GM23338 (cell line): ENCODE measurements at places on chromosomes 6 and 20.
A peak's percentile ranks its signal among the peaks of the same experiment; 100 is the strongest.

- DNase-seq, result no peak
Observed at GRCh38 chr6:44266347-44266746, 996 bp upstream of the NFKBIE start.

DNA sequence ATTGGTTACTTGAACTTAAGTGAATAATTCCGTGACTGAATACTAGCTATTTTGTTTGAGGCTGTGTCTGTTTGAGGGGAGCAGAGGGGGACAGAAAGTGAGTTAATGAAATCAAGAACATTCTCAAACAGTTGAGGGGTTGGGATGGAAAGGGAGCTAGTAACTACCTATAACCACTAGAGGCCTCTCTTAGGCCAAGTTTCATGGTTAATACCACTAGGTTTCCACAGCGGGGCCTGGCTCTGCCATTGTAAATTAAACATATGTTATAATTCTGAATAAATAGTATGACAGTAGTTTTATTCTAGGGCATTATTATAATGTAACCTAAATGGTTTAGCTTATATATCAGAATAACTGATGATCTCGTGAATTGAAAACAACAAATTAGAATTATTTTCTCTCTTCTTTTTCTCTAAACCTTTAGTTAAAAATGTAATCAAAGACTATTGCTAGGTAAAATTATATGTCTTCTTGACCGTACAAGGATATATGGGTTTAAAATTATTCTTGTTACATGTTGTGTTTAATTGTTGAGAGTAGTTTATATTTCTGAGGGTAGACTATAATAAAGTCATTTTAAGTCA is 108.1 kb downstream of the BCKDHB start:
- peak; percentile 82 for DNase-seq

DNA sequence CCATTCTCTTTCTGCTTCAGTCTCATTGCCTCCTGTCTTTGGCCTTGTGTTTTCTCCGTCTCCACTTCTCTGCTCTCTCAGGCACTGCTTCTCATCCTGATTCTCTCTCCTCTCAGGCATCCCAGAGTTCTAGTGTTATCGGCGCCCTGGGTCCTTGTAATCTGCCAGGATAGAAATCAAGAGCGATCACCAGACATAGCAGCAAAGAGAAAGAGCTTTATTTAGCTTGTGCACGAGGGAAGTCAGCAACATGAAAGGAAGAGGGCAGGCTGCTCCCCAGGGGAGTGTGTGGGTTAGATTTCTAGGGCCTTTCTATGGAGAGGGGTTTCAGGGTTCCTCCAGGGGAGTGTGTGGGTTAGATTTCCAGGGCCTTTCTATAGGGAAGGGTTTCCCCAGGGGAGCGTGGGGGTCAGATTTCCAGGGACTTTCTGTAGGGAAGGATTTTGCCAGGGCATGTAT is 32.5 kb downstream of the SUN5 start:
- DNase-seq, result no peak

GRCh38 chr20:3407771-3408637 is 535 bp upstream of the DNAAF9 start:
- DNase-seq, result peak; percentile 80

GRCh38 chr20:46349035-46349741 is 40.9 kb upstream of the CDH22 start:
- DNase-seq, result peak; percentile 87

DNA sequence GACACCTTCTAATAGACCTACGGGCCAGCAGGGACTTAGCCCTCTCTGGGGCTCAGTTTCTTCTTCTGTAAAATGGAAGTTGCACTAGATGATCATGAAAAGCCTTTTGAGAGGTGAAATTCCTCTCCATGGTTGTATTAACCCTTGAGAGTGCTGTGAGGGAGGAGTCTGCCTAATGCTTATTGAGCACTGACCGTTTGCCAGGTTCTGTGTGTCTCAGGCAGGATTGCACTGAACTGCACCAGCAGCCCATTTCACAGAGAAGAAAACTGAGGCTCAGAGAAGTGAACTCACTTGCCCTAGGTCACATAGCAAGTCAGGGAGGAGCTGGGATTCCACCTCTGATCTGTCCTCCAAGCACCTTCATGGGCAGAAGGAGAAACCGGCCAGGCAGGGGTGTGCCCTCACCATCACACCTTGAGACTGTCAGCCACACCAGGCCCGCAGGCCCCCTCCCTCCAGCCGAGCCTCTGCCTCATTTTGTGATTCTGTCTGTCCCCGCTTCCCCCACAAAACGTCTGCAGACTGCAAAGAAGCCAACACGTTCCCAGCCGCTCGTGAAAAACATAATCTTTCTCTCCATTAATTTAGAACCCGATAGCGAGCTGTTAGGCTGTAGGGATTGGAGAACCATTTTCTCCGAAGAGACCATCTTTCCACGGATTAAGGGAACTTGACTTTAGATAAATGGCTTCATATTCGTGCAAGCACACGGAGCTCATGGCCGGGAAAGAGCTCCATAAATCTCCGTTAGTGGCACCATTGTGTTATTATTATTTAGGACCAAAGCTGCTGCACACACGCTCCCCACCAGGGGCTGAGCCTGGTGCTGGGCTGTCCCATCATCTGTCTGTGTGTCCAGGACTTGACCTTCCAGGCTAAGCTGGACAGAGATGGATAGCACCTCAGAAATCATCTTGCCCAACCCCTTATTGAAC is 46.0 kb downstream of the KIAA1755 start:
- DNase-seq, result no peak

DNA sequence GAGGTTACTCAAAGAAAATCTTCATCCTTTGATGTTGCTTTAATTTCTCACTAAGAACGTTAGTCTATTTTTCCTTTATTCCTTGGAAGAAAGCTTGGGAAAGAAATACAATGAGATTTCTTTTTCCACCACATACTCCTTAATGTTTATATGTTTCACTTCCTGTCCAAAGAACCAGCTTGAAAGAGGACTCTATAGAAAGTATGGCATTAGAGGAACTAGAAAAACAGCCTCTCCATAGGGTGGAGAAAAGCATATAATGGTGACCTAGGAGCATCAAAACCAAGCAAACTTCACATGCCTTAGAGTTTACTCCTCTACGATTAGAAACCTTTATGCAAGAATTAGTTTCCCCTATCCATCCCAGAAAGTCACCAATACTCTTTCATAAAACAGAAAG is 131.1 kb downstream of the OPRM1 start:
- DNase-seq, result no peak

GRCh38 chr6:103198386-103198785 is 1661.3 kb downstream of the HACE1 start:
- no peak for DNase-seq

DNA sequence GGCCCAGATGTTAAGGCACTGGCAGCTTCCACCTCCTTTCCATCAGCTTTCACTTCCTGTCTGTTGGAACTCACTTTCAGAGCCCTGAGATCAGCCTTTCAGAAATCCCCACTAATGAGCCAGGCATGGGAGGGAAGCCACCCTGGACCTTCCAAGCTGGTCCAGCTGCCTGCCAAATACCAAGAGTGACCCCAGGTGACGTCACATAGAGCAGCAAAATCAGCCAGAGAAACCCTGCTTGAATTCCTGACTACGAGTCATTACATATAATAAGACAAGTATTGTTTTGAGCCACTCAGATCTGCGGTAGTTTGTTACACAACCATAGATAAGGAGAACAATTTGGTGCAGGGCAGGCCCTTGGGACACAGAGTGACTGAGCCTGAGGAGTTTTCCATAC is 556.0 kb upstream of the JAG1 start:
- DNase-seq, result no peak

- no peak for DNase-seq
Observed at GRCh38 chr6:14857501-14857900, 388.4 kb upstream of the JARID2 start.

DNA sequence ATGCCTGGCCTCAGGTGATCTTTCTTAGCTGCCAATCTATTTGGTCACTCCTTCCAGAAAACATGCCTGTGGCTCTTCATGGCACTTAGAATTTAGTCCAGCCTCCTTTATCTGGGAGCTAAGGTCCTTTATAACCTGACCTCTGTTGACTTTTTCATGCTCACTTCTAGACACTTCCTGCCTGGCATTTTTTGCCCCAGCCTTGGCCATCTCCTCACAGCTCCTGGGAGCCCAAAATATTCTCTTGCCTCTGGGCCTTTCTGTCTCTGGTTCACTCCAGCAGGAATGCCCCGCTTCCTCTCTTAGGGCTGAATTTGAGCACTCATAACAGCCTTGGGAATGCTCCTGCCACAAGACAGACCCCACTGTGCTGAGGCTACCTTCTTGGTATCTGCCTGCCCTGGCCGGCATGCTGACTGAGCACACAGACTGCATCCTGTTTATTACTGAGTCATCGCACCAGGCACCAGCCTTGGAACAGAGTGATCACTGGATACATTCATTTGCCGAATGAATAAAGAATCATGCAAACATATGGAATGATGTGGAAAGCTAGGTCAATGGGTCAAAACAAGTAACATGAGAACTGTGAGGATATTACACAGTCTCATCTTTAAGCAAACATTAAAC is 5.8 kb upstream of the EEF1E1 start:
- DNase-seq, result no peak

DNA sequence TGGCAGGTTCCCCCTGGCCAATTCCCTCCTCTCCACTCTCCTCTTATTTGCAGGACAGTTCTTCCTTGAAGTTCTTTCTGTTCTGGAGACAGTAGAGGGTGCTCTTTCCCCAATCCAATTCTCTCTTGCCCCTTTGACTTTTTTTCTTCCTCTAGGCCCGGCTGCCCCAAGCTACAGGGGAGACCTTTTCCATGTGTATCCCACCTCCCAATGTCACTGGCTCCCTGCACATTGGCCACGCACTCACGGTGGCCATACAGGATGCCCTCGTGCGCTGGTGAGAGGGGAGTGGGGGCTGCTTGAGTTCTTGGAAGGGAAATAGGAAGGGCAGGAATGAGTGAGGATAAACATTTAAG is 1.5 kb downstream of the VARS2 start:
- peak; percentile 87 for DNase-seq

DNA sequence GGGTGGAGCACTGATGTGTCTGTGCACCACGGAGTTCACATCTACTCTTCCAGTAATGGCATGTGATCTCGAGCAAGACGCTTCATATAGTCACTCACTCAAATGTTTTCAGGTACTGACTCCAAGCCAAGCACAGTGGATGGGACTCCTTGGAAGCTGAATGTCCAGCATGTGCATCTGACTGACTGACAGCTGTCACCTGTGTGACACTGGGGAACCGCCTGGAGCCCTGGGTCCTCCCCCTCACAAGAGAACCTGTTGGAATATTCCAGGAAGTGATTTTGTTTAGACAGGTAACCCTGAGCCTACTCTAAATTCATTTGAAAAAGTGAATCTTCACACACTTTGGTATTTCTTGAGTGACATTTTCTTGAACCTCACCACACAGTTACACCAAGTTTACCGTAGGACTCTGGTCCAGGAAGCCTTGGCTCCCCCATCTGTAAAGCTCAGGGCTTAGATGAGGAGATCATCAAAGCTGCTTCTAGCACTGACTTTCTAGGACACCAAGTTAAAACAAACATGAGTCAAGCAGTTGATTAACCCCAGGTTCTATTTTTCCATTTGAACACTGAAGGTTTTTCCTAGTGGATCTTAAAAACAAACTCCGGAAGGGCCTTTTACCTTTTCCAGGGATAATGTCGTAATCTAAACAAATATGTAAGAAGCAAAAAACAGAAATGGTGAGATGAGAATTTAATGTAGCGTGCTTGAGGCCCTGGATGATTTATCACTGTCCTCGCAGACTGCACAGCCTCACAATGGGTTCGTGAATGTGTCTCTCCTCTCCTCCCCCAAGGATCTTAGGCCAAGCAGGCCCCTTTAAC is 50.1 kb downstream of the EDN3 start:
- no peak for DNase-seq

- no peak for DNase-seq
Observed at GRCh38 chr20:50522053-50522674, 12.0 kb downstream of the PTPN1 start.

GRCh38 chr20:39588148-39588757 is 626.1 kb downstream of the DHX35 start:
- no peak for DNase-seq

DNA sequence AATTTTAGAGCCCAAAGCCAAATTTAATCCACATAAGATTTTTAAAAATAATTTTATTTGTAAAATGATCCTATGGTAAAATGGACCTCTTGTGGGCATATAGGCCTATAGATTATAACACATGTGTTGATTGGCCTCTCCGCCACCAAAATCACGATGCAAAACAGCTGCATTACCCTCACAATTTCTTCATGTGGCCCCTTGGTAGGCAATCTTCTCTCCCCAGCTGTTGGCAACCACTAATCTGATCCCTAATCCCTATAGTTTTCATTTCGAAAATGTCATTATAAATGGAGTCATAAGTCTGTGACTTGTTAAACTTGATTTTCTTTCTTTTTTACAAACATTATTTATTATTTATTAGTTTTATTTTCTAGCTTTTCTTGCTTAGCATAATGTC is 263.9 kb upstream of the SULF2 start:
- DNase-seq, result no peak

- DNase-seq, result peak; percentile 18
Observed at GRCh38 chr20:15916623-15917022, 656.6 kb downstream of the KIF16B start.

DNA sequence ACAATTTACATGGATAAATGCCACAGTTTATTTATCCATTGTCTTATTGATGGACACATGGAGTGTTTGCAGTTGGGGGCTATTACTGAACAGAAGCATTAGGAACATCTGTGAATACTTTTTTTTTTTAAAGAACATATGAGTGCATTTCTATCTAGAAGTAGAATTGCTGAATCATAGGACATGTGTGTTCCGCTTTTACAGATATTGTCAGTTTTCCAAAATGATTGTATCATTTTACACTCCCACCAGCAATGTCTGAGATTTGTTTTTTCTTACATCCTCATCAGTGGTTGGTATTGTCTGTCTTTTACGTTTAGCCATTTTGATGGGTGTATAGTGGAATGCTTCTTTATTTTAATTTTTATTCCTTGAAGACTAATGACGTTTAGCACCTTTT is 42.0 kb upstream of the ASIP start:
- DNase-seq, result no peak

- DNase-seq, result peak; percentile 68
Observed at GRCh38 chr6:54992789-54993188, 146.2 kb downstream of the FAM83B start.

DNA sequence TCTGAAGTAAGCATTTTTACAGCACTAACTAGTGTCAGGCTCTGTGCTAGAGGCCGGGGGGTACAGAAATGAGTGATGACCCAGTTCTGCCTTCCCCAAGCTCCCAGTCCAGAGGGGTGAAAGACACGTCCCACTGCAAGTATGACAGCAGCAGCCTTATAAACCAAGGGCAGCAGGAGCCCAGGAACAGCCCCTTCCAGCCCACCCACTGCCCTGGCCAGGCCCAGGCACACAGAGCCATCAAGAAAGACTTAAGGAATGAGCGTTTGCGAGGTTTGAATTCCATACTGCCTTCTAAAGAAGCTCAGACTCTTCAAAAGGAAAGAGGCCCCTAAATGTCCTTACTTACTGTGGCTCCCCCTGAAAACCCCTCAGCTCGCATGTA is 10.0 kb downstream of the TRERF1 start:
- DNase-seq, result peak; percentile 89

- peak; percentile 79 for DNase-seq
Observed at GRCh38 chr20:23446505-23446904, 6.2 kb downstream of the CST11 start.

- no peak for DNase-seq
Observed at GRCh38 chr20:37542281-37542680, 14.6 kb upstream of the BLCAP start.
